ENCODE measurements at places on chromosomes 5 and 9.
A peak's percentile ranks its signal among the peaks of the same experiment; 100 is the strongest.

- no peak for DNase-seq
These were observed 66.3 kb upstream of the COL5A1 start for GRCh38 chr9:134575103-134575900.

- no peak for DNase-seq
These were observed 1.3 kb downstream of the FBXL7 start for GRCh38 chr5:15501091-15501791.

GRCh38 chr5:123610665-123611405 lies 98.9 kb downstream of the CSNK1G3 start:
- DNase-seq: peak; percentile 40

GRCh38 chr5:20041326-20042274 lies 53.6 kb upstream of the CDH18 start:
- DNase-seq: no peak
